ENCODE measurements at places on chromosomes 6 and 20. TPM values are rescaled to one million over a fixed set of nuclear protein-coding genes. Genes with fewer than 3 reads are reported as not detected.

DNA sequence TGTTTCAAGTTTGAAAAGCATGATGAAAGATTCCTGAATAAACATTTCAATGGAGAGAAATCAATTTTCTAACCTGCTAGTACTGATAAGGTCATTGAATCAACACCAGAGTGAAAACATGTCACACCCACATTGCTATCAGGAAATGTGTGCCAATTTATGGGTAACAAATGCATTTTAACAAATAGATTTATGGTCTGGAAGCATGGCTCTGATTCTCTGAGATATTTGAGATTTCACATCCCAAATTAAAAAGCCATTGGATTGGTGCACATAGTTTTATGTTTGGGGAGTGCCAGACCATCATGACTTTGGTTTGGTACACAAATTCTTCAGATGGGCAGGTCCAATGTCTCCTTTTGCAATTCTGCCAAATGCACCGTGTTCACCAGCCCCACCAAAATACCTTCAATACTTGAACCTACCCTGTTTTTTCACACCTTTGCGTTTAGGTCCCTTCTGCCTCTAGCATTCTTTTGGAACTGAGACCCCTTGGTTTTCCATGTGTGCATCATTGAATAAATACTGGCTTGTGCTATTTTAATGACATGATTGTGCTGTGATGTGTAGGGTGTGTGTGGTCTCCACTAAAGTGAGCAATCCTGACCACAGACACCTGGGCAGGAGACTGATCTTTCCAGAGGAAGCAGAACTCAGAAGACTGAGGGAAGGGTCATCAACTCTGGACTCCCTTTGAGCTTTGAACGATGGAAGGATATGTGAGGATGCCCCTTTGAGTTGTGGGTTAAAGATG, 20.4 kb downstream of the IL20RA start:
- H3K27me3 ChIP-seq, result peaks cover 38% of the 10 kb centered on the region
- no peak overlapping the region for H3K27ac ChIP-seq
- DNase-seq, result no peak
- H3K4me1 ChIP-seq, result no peaks in the 10 kb centered on the region
- no peak overlapping the region for H3K4me3 ChIP-seq
- no peaks in the 10 kb centered on the region for H3K36me3 ChIP-seq

GRCh38 chr6:166402582-166403277, 20.0 kb upstream of the MPC1 start:
- H3K27me3 ChIP-seq, result no peaks in the 10 kb centered on the region
- H3K4me3 ChIP-seq, result no peak overlapping the region
- DNase-seq, result no peak
- H3K36me3 ChIP-seq, result no peaks in the 10 kb centered on the region

DNA sequence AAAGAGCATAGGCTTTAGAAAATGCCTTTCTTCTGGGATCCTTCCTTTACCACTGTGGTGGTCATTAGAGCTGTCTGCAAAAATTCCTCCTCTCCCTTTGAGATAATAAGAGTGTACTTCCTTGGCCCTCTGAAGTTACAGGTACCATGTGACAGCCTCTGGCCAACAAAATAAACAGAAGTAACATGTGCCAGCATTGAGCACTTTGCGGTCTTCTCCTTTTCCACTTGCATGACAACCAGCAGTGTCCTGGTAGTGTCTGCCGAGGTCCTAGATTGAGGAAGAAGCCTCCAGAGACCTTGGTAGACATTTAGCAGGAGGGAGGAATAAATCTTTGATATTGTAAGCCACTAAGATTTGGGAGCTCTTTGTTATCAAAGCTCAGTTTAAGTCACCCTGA, 87.5 kb upstream of the ARID1B start:
- H3K27me3 ChIP-seq, result no peaks in the 10 kb centered on the region
- no peaks in the 10 kb centered on the region for H3K36me3 ChIP-seq
- no peak overlapping the region for H3K27ac ChIP-seq
- DNase-seq, result no peak
- H3K4me3 ChIP-seq, result no peak overlapping the region
- no peaks in the 10 kb centered on the region for H3K4me1 ChIP-seq

- H3K4me1 ChIP-seq, result peaks cover 5% of the 10 kb centered on the region
- no peak overlapping the region for H3K27ac ChIP-seq
- H3K36me3 ChIP-seq, result no peaks in the 10 kb centered on the region
- no peak for DNase-seq
- no peaks in the 10 kb centered on the region for H3K27me3 ChIP-seq
Measured at GRCh38 chr6:24856901-24857670, 58.4 kb upstream of the ARMH2 start.

GRCh38 chr6:55919716-55920308, 44.4 kb upstream of the BMP5 start:
- no peaks in the 10 kb centered on the region for H3K27me3 ChIP-seq
- H3K36me3 ChIP-seq, result no peaks in the 10 kb centered on the region
- H3K27ac ChIP-seq, result no peak overlapping the region
- DNase-seq, result no peak
- no peaks in the 10 kb centered on the region for H3K4me1 ChIP-seq

DNA sequence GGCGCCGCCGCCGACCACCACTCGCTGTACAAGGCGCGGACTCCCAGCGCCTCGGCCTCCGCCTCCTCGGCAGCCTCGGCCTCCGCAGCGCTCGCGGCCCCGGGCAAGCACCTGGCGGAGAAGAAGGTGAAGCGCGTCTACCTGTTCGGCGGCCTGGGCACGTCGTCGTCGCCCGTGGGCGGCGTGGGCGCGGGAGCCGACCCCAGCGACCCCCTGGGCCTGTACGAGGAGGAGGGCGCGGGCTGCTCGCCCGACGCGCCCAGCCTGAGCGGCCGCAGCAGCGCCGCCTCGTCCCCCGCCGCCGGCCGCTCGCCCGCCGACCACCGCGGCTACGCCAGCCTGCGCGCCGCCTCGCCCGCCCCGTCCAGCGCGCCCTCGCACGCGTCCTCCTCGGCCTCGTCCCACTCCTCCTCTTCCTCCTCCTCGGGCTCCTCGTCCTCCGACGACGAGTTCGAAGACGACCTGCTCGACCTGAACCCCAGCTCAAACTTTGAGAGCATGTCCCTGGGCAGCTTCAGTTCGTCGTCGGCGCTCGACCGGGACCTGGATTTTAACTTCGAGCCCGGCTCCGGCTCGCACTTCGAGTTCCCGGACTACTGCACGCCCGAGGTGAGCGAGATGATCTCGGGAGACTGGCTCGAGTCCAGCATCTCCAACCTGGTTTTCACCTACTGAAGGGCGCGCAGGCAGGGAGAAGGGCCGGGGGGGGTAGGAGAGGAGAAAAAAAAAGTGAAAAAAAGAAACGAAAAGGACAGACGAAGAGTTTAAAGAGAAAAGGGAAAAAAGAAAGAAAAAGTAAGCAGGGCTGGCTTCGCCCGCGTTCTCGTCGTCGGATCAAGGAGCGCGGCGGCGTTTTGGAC, 2.0 kb downstream of the SOX4 start:
- H3K4me1 ChIP-seq, result no peaks in the 10 kb centered on the region
- H3K27ac ChIP-seq, result peak overlapping the region; percentile 90
- H3K4me3 ChIP-seq, result peak overlapping the region; percentile 55
- DNase-seq, result peak; percentile 56
- H3K27me3 ChIP-seq, result no peaks in the 10 kb centered on the region

DNA sequence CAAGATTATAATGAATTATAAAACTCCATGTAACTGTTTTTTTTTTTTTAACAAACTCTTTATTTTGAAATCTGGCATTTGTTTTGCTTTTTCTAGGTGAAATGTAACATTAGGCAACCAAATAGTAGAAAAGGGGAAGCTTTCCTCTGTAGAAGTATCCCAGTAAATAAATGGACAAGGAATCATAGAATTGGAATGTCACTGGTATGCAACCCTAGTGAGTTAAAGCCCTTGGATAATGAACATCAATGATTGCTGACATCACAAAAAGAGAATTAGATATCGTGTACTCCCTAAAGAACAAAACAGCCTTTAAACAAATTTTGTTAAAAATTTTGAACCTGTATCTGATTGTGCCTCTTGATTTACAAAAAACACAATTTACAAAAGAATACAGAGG, 93.9 kb upstream of the OGFRL1 start:
- no peaks in the 10 kb centered on the region for H3K4me1 ChIP-seq
- H3K27ac ChIP-seq, result no peak overlapping the region
- H3K36me3 ChIP-seq, result no peaks in the 10 kb centered on the region
- H3K27me3 ChIP-seq, result no peaks in the 10 kb centered on the region

- no peaks in the 10 kb centered on the region for H3K36me3 ChIP-seq
- H3K4me1 ChIP-seq, result peaks cover 17% of the 10 kb centered on the region
- no peak overlapping the region for H3K4me3 ChIP-seq
- DNase-seq, result no peak
- no peak overlapping the region for H3K27ac ChIP-seq
- H3K27me3 ChIP-seq, result peaks cover 9% of the 10 kb centered on the region
Measured at GRCh38 chr6:82360552-82360951, 3.1 kb upstream of the TPBG start.

DNA sequence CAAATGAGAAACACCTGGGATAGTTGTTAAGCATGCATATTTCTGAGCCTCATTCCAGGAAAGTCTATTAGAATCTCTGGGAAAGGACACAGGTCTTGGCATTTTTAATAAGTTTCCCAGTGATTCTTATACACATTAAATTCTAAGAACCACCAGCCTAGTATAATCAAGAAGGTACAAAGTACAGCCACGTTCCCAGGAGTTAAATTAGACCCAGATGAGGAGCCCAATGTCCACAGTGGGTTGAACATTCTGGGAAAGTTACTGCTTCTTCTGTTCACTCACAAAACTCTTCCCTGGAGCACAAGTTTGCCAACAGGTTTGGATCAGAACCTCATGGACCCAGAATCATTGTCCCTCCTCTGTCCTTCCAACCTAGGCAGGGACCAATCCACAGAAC, 90.4 kb downstream of the RCAN2 start:
- no peaks in the 10 kb centered on the region for H3K36me3 ChIP-seq
- no peaks in the 10 kb centered on the region for H3K4me1 ChIP-seq
- H3K27me3 ChIP-seq, result no peaks in the 10 kb centered on the region
- H3K4me3 ChIP-seq, result no peak overlapping the region
- no peak overlapping the region for H3K27ac ChIP-seq

GRCh38 chr6:23659125-23659524, 466.9 kb upstream of the NRSN1 start:
- H3K27ac ChIP-seq, result no peak overlapping the region
- H3K4me1 ChIP-seq, result no peaks in the 10 kb centered on the region
- no peaks in the 10 kb centered on the region for H3K36me3 ChIP-seq
- no peak for DNase-seq
- H3K4me3 ChIP-seq, result no peak overlapping the region
- H3K27me3 ChIP-seq, result no peaks in the 10 kb centered on the region

DNA sequence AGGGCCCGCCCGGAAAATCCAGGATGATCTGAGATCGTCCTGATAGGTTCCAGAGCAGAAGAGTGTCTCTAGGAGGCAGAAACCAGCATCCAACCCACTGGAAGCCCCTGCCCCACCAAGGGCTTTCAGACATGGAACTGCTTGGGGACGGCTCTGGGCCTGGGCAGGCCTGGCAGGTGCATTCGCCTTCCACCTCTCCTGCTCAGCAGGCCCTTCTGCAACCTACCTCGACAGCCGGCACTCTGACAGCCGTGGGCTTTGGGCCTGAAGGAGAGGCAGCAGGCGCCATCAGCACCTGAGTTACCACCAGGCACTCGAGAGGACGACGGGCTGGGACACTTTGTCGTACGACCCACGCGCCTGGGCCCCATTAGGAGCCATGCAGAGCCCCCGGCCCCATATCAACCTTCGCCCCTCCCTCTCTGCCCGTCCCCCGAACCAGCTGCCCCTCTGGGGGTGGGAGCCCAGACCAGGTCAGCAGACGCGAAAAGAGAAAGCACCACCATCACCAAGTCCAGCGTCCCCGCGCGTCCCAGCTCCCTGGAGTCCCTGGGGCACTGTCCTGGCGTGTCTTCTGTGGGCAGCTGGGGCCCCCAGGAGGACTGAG, 44.6 kb downstream of the KCNQ2 start:
- H3K27me3 ChIP-seq, result no peaks in the 10 kb centered on the region
- H3K36me3 ChIP-seq, result no peaks in the 10 kb centered on the region
- no peak overlapping the region for H3K27ac ChIP-seq
- no peak for DNase-seq

DNA sequence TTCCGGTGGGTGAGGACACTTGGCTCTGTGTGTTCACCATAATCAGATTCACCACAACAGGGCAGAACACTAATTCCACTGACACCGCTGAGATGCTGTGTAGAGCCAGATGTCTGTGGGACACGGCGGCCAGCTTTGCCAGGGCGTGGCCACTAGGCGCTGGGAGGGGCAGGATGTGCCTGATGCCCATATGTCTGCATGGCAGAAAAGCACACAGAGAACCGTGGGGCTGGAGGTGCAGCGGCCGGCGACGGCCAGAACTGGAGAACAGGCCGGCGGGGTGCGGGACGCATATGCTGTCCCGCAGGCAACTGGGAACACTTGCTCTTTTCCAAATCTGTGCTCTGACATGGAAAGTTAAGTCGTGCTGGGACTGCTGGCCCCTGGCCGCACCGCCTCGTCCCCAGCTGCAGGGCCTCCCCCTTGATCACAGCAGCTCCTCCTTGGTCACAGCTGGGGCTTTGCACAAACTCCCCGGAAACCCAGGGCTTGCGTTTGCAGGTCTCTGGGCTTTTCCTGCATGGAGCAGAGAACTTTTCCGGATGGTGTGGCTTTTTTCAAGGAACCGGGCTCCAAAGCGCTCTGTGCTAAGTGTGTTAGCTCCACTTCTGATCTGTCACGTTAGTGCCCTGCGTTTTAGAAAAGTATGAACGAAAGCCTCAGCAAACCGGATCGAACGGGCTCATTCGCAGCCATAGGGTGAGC, 31.1 kb downstream of the NTSR1 start:
- peak; percentile 22 for DNase-seq
- H3K27me3 ChIP-seq, result no peaks in the 10 kb centered on the region
- H3K36me3 ChIP-seq, result no peaks in the 10 kb centered on the region

DNA sequence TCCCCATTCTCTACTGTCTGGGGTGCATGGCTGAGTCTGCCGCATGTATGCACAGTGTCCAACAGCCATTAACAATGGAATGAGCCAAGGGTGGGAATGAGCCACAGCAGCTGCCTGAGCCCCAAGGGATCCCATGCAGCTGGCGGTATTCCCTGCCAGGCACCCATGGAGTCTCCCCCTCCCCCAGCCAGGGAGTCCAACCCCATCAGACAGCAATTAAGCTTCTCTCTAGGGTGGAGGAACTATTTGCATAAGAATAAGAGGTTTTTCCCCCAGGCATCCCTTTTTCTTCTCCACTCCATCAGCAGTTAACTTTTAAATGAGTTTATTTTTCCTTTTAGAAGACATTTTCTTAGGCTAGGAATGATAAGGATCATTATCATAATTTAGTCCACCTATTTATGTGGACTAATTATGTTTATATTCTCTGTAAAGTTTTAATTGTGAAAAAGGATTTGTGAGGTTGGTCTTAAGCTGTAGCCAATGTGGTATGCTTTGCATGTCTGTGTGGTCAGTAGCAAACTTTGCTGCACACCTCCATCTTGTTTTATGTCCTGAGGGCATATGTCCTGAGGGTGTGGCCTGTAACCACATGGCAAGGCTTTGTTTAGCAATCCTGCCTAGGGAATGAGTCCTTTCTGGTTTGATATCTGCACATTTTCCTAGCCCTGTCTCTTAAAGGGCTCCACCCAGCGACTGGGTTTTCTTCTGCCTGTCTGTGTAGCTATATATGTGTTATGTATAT, 158.9 kb upstream of the OLIG3 start:
- H3K36me3 ChIP-seq, result no peaks in the 10 kb centered on the region
- no peaks in the 10 kb centered on the region for H3K27me3 ChIP-seq
- H3K4me1 ChIP-seq, result peaks cover 13% of the 10 kb centered on the region
- H3K27ac ChIP-seq, result no peak overlapping the region
- no peak for DNase-seq
- H3K4me3 ChIP-seq, result no peak overlapping the region

Gene ERMARD
- total RNA-seq, result 15.1 TPM

Gene CLPSL1
- not detected for total RNA-seq

Gene FOXS1
- total RNA-seq, result not detected

Gene BCLAF1
- 41.2 TPM for total RNA-seq

Gene MCHR2
- not detected for total RNA-seq

Gene C6orf15
- not detected for total RNA-seq

Gene MAP7
- 17.6 TPM for total RNA-seq

Data from right lobe of liver (tissue), 6 donors.